ENCODE measurements at places on chromosomes 11 and 22. TPM values are rescaled to one million over a fixed set of nuclear protein-coding genes. Genes with fewer than 3 reads are reported as not detected.

FGF3 gene
- total RNA-seq = not detected

USP47 gene
- total RNA-seq = 30.5 TPM

PGM2L1 gene
- total RNA-seq = 18.2 TPM

BARX2 gene
- not detected for total RNA-seq
